Aorta (tissue), 5 donors: ENCODE measurements at places on chromosomes 7 and 10.

DNA sequence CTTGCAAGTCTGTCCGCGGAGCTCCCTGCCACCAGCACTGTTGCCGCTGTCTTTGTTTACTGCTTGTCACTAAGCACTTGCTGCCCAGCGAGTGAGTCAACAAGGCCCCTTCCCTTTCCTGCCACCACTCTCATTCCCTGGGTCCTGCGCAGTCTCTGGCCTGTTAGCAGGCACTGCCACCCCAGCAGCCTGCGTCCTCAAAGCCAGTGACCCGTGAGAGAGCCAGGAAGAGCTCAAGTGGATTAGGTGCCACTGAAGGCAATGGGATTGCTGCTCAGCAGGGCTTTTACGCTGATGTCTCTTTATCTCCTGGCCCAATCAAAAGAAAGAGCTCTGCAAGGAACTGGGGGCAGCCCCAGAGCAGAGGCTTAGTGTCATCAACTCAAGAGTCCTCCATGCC is at the start of gene FRMPD2:
Gene FRMPD2, minus strand, starts transcription at position 61 of the 400 bp plus-strand sequence. CDS start 129 bp downstream, outside the sequence.
- no peak within 1 kb of the TSS for H3K27ac ChIP-seq
- no peak for DNase-seq
- H3K4me1 ChIP-seq, result no peaks in the 10 kb centered on the region
- no peak within 1 kb of the TSS for H3K4me3 ChIP-seq
- no peaks in the 10 kb centered on the region for H3K36me3 ChIP-seq
- H3K27me3 ChIP-seq, result no peaks in the 10 kb centered on the region

- H3K4me1 ChIP-seq, result no peaks in the 10 kb centered on the region
- H3K36me3 ChIP-seq, result no peaks in the 10 kb centered on the region
- H3K4me3 ChIP-seq, result no peak overlapping the region
- no peak for DNase-seq
Measured at GRCh38 chr10:112045938-112046337, 137.6 kb downstream of the GPAM start.

DNA sequence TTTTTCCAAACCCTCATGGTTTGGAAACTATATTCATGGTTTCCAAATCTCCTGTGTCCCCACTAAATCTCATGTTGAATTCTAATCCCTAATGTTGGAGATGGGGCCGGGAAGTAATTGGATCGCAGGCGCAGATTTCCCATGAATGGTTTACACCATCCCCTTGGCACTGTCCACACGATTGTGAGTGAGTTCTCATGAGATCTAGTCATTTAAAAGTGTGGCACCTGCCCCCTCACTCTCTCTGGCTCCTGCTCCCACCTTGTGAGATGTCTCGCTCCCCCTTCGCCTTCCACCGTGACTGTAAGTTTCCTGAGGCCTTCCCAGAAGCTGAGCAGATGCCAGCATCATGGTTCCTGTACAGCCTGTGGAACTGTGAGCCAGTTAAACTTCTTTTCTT is 3.3 kb upstream of the MTPAP start:
- H3K27ac ChIP-seq, result no peak overlapping the region
- H3K27me3 ChIP-seq, result no peaks in the 10 kb centered on the region
- no peak for DNase-seq
- H3K4me3 ChIP-seq, result no peak overlapping the region
- no peaks in the 10 kb centered on the region for H3K4me1 ChIP-seq

- H3K4me3 ChIP-seq, result no peak overlapping the region
- no peaks in the 10 kb centered on the region for H3K36me3 ChIP-seq
Measured at GRCh38 chr7:3998060-3998459, 684.0 kb upstream of the FOXK1 start.

- no peak overlapping the region for H3K4me3 ChIP-seq
- H3K27me3 ChIP-seq, result no peaks in the 10 kb centered on the region
- no peaks in the 10 kb centered on the region for H3K36me3 ChIP-seq
- DNase-seq, result no peak
- no peak overlapping the region for H3K27ac ChIP-seq
- no peaks in the 10 kb centered on the region for H3K4me1 ChIP-seq
Measured at GRCh38 chr7:11615174-11615573, 216.8 kb downstream of the THSD7A start.
